Stimulated activated CD8-positive, alpha-beta memory T cell treated with anti-CD3 and anti-CD28 coated beads, Interleukin-15, amount 100 ng/mL, for 24 hours (primary cell): ENCODE measurements at places on chromosomes 11 and 22.

DNA sequence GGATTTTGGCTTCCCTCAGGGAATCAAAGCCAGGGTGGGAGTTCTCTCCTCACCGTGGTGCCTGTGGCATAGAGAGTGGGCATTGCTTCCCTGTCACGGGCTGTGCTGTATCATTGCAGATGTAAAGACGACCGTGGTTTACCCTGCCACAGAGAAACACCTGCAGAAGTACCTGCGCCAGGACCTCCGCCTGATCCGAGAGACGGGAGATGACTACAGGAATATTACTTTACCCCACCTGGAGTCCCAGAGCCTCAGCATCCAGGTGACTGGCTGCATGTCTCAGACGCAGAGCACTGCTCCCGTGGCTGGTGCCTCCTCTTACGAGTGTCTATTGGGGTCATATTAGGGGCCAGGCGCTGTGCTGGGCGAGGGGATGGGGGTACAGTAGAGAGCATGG, 24.2 kb upstream of the ST3GAL4 start:
- no peak for DNase-seq

DNA sequence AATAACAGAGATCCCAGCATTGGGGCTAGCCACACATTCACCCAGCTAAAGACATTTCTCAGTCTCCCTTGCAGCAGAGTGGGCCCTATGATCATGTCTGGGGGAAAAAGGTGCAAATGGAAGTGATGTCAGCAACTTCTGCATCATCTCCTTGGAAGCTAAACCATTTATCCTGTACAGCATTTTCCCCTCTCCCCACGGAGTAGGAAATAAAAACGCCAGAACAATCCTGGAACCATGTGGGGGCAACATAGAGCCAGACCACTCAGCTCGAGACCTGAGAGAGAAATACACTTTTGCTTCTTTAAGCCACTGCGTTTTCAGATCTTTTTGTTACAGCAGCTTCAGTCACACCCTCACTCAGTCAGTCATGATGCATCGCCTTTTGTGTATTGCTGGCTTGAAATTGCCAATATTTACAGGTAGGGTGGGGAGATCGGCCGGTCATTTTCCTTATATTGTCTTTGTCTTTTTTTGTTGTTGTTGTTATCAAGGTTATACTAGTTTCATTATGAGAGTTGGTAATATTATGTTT, 9.1 kb upstream of the RAC2 start:
- DNase-seq, result no peak

DNA sequence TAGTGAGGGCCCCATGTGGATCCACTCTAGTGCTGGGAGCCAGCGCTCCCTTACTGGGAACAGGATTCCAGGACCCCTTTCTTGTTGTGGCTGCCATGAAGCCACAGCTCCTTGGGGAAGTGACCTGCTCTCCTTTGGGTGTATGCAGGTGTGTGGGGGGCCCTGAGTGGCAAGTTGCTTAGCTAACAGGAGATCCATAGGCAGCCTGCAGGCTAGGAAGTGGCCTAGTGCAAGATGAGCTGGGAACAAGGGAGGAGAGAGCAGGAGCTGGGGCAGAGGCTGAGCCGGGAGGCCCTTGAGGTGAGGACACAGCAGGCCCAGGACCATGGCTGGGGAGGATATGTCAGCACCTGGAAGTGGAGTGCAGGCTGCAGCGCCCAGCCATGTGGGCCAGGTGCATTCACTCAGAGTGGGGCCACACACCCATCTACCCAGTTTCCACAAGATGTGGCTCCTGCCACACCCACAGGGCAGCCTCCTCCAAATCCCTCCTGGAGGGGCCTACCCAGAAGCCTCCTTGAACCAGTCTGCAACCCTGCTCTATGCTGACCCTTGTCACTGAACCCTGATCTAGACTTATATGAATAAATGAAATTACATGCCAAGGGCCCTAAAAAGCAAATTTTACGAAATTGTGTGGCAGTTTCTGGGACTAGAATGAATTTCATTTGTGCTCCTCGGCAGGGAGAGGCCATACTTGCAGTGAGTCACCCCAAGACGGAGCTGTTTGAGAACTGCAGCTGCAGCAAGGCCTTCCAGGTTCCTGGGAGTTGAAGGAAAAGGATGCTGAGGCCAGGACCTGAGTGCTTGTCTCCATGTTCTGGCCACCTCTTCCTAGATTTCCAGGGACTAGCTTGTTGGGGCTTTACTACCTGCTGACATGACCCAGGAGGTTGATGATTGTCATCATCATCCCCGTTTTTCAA, 3.2 kb downstream of the THAP7 start:
- no peak for DNase-seq

DNA sequence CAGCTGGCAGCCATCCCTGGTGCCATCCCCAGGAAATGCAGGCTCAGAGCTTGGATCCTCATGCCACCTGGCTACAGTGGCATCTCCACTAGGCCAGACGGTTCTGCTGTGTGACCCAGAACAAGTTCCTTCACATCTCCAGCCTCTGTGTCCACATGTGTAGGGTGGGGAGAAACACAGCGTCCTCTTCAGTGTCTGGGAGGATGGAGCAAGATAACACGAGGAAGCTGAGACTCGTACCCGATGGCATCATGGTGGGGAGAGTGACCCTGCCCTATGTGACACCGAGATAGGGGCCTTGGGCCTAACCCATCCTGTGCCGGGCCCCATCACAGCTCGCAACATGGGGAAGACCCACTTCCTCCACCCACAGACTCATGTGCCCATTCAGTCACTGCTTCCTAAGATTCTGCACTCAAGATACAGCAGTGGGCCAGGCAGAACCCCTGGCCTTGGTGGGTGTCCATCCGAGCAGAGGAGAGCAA, 78.5 kb downstream of the MORC2 start:
- DNase-seq, result no peak

DNA sequence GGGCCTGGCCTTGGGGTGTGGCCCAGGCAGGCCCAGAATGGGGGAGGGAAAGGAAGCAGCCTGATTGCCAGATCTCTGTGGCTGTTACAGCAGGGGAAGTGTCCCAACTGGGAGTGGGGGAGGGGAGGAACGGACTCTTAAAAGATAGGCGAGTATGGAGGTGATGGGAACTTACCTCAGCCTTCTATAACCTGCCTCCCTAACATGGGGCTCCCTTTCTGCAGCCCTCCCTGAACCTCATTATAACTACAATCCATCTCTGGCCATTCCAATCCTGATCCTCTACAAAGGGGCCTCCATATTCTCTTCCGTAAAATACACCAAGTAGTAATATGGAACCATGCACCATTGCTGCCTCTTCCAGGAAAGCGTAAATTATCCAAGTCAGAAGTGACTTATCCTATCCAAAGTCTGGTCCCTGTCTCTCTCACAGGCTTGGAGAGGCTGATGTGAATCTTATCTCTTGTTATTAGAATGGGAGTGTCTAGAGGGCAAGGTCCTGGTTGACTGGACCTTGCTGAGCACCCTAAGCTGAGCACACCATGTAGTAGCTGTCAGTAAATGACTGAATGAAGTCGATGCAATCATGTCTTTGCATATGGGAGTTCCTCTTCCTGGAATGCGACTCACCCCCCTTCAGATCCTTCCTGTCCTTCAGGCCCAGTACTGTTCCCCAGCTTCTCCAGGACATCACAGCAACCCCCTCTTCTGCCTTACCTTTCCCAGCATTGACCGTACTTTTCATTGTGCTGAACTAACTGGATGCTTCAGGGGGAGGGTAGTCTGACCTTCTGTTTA, 5.9 kb downstream of the RHOG start:
- no peak for DNase-seq

- no peak for DNase-seq
Measured at GRCh38 chr11:118310781-118311485, 6.4 kb downstream of the CD3E start.

DNA sequence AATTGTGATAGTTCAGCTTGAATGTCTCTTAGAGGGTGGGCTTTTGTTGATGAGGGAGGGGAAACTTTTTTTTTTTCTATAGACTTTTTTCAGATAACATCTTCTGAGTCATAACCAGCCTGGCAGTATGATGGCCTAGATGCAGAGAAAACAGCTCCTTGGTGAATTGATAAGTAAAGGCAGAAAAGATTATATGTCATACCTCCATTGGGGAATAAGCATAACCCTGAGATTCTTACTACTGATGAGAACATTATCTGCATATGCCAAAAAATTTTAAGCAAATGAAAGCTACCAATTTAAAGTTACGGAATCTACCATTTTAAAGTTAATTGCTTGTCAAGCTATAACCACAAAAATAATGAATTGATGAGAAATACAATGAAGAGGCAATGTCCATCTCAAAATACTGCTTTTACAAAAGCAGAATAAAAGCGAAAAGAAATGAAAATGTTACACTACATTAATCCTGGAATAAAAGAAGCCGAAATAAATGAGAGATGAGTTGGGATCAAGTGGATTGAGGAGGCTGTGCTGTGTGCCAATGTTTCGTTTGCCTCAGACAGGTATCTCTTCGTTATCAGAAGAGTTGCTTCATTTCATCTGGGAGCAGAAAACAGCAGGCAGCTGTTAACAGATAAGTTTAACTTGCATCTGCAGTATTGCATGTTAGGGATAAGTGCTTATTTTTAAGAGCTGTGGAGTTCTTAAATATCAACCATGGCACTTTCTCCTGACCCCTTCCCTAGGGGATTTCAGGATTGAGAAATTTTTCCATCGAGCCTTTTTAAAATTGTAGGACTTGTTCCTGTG, 3.9 kb downstream of the MALAT1 start:
- DNase-seq, result no peak

DNA sequence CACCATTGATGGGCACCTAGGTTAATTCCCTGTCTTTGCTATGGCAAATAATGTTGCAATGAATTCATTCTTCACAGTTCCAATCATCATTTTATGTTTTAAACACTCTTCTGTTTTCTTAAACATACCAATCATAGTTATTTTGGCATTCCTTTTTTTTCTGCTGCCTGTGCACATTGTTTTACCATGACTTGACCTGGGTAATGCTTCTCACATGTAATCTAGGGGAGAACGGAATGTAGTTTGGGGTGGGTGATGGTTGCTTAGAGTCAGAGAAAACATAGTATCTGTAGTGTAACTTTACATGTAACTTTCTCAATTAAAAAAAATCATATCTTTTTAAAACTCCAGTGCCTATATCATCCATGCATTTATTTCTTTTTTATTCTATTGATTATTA, 1945.3 kb upstream of the RAG2 start:
- DNase-seq, result no peak

GRCh38 chr11:71940561-71941219, 11.8 kb downstream of the RNF121 start:
- no peak for DNase-seq

GRCh38 chr11:45926536-45927331, 4.3 kb downstream of the LARGE2 start:
- no peak for DNase-seq

DNA sequence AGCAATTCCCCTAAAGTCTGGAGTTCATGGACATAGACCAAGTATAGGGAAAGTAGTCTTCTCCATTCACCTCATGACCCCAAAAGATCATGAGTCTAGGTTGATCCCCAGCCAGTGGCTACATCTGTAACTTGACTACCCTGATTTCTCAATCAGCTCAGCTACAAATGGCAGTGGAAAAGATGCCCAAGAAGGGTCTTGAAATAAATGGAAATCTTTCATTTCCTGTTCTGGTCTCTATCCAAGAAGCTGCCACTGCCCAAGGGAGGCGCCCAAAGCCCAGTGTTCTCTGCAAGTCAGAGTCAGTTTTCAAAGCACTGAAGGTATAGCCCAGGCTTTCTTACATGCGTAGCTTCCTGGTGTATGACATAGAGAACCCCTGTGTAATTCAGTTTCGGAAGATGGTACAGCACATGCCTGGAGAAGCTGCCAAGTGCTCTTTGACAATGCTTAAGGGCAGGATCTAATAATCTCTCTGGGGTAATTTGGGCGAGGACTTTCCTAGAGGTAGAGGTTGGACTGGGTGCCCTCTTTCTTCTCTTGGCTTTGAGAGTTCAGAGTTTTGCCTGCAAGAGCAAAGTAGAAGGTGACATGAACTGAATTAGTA, 101.1 kb downstream of the ADAMTS15 start:
- DNase-seq, result no peak

DNA sequence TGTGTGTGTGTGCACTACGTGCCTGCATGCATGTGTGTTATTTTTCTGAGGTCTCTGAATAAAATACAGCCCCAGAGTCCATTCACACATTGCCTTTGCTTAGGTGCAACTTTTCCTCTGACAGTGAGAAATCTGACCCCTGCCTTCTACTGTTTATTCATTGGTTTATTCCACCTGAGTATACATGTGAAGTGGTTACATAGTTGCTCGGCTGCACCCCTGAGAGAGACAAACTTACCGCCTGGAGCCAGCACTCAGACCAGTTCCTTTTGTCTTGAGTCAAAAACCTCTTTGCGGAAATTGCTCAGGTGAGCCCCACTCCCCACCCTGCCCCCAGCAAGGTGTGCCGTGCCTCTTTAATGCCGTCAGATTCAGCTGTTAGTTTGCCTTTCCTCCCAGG, 363.6 kb downstream of the BRD1 start:
- no peak for DNase-seq

DNA sequence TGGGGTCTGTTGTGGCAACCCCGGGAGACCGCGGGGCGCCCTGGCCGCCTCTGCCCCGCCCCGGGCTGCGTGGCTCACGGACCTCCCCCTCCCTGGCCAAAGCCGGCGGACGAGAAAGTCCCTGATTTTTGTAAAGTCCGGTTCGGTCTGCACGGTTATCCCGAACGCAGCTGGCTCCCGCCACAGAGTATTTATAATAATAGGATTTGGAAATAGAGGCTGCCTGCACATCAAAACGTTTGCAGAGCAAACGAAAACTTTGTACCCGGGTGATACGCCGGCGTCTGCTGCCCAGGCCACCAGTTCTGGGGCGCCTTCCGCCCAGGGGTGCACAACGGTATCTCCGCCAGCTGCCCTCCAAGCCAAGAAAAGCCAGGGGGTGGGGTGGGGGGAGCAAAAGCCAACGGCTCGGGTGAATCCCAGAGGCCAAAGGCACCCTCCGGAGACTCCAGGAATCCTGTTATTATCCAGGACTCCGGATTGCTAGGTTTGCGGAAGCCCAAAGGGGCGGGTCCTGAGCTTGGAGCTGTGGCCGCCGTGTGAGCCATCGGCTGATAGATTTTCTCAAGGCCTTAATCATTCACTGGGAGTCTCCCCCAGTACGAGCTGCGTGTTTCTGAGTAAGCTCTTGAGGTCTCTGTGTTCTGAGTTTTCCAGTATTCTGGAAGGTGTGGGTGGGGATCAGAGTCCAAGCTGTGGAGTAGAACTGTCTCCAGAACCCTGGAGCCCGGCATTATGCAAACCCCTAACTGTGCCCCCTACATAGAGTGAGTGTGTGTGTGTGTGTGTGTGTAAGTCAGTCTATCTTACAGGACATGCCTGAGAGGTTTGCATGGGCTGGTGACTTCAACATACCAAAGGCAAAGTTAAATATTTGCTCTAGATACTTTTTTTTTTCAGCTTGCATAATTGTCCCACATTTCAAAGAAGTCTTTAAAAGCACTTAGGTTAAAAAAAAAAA, 673 bp upstream of the SHANK2 start:
- no peak for DNase-seq

DNA sequence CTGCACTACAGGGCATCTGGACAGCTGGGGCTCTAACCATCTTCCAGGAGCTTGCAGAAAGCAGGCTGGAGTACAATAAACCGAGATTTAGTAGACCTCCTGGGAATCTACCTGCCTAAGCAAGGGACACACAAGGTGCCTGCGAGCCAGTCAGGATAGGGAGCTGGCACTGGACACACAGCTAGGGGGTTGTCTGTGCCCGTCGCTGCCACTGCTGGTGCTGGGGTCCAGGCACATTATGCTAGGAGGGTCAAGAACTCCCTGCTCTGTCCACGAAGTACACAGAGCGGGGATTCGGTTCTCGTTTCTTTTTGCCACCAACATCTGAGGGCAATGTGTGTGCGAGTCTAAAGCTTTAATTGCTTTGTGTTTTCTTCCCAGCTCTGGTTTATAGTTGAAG, 4.2 kb downstream of the RIC8A start:
- no peak for DNase-seq
